Suppressor macrophage (primary cell): ENCODE measurements at places on chromosomes 5 and 9.
A peak's percentile ranks its signal among the peaks of the same experiment; 100 is the strongest.

- DNase-seq = no peak
Measured at GRCh38 chr5:88683506-88684135, 199.4 kb downstream of the MEF2C start.

DNA sequence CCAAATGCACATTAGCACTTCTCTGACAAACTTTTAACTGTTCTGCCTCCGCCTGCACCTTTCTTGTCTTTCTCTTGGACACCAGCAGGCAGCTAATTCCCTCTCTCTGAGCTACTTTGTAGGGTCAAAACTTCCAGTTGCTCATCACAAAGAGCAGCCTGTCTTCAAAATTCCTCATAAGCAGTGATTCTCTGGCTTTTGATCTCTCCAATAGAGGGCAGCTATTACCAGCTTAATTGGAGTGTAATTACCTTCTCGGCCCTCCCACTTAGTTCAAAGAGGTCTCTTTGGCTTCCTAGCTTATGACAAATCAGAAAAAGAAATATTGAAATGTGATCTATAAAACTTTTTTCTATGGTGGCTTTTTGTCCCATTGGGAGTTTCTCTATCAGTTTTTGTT, 43.6 kb upstream of the RAD23B start:
- DNase-seq = peak; percentile 16

DNA sequence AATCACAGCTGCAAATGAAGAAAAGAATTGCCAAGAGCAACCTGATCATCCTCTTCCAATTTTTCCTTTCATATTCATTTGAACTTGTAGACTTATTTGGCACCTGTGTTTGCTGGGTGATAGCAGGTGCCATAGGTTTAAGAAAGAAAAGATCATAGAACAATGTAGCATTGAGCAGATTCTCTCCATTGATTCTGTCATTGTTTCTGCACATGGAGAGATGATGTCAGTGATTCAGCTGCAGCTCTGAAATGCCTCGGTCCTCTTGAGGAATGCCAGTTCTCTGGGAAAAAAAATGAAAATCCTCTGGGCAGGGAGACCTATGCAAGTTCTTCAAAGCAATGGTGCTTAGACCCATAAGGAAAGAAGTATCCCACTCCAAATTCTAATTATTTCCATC, 418.1 kb upstream of the KLF4 start:
- DNase-seq = no peak

DNA sequence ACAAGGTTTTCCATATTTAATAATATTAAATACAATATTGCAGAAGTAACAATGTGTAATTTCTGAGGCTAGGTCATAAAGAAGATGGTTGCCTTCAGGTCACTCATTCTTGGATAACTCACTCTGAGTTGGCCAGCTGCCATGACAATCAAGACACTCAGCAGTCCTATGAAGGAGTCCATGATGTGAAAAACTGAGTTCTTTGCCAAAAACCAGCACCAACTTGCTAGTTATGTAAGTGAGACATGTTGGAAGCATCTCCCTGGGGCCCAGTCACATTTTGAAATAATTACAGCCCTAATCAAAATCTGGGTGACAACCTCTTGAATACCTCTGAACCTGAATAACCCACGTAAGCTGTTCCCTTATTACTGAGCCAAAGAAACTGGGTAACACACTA, 453.2 kb downstream of the CDH18 start:
- no peak for DNase-seq

- peak; percentile 2 for DNase-seq
Measured at GRCh38 chr9:136629001-136629878, 33.5 kb upstream of the EGFL7 start.

- DNase-seq = no peak
Measured at GRCh38 chr9:89871871-89872331, 267.1 kb downstream of the GADD45G start.

GRCh38 chr5:39570403-39571027, 145.7 kb upstream of the DAB2 start:
- DNase-seq = peak; percentile 83

DNA sequence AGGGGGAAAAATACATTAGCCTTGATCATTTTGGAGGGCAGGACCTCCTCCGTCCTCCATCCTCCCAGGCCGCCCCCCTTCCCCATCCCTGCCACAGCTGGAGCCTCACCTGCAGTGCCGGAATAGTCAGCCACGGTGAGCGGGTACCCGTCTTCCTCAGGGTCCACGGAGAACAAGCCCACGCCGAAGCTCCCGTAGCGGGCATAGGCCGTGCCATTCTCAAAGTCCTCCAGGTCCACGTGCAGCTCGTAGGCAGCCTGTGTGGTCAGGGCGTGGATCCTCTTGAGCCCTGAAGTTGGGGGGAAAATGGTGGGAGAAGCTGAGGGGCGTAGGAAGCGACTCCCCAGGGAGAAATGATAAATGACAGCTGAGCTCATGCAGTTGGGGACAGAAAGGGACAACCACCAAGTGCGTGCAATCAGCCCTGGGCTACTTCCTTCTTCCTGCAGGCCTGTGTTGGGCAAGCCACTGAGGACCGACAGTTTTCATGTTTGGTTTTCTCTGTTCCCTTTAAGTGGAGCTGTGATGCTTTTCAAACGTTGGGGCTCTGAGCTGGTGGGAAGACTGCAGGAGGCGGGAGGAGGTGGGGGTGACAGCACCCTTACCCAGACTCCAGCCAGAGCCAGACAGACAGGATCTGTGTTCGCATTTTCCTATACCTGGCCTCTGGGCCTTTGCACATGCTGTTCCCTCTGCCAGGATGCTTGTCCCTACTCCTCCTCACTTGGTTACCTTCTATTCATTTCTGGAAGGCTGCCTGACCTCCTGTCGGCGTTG, 8.7 kb upstream of the QRFP start:
- peak; percentile 9 for DNase-seq

GRCh38 chr9:87569518-87569917, 71.9 kb downstream of the DAPK1 start:
- DNase-seq = no peak

- no peak for DNase-seq
Measured at GRCh38 chr9:69623276-69623675, 48.9 kb downstream of the APBA1 start.

- DNase-seq = no peak
Measured at GRCh38 chr5:139796061-139796806, 626 bp downstream of the PSD2 start.

DNA sequence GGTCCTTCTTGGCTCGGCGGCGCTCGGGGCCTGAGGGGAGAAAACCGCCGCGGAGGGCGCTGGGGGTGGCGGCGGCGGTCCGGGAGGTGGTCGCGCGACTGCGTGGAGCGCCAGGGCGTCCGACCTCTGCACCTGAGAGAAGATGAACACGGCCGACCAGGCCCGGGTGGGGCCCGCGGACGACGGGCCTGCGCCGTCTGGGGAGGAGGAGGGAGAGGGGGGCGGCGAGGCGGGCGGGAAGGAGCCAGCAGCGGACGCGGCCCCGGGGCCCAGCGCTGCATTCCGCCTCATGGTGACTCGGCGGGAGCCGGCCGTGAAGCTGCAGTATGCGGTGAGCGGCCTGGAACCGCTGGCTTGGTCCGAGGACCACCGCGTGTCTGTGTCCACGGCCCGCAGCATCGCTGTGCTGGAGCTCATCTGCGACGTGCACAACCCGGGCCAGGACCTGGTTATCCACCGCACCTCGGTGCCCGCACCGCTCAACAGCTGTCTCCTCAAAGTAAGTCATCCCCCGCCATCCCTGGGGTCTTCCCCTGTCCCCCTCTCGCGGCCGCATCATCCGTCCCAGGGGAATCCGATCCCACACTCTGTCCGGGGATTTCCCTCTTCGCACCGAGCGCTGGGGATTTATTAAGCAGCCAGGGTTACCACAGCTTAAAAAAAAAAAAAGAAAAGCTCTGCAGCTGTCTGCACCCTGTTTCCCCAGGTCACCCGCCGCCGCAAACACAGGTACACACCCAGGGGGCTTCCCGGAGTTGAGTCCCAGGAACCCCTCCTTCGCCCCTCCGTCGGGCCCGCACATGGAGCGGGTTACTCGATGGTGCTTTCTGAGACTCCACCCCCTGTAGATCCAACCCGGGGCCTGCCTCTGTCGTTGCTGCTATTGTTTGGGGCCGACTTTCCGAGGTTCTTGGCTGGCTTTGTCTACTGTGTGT, at the start of gene GTF3C4:
Gene GTF3C4, plus strand, starts transcription at position 8 of the 935 bp plus-strand sequence. Its CDS starts 135 bp downstream, at position 143.
- DNase-seq = peak; percentile 9

GRCh38 chr5:74596927-74597326, 43.6 kb downstream of the ENC1 start:
- no peak for DNase-seq

DNA sequence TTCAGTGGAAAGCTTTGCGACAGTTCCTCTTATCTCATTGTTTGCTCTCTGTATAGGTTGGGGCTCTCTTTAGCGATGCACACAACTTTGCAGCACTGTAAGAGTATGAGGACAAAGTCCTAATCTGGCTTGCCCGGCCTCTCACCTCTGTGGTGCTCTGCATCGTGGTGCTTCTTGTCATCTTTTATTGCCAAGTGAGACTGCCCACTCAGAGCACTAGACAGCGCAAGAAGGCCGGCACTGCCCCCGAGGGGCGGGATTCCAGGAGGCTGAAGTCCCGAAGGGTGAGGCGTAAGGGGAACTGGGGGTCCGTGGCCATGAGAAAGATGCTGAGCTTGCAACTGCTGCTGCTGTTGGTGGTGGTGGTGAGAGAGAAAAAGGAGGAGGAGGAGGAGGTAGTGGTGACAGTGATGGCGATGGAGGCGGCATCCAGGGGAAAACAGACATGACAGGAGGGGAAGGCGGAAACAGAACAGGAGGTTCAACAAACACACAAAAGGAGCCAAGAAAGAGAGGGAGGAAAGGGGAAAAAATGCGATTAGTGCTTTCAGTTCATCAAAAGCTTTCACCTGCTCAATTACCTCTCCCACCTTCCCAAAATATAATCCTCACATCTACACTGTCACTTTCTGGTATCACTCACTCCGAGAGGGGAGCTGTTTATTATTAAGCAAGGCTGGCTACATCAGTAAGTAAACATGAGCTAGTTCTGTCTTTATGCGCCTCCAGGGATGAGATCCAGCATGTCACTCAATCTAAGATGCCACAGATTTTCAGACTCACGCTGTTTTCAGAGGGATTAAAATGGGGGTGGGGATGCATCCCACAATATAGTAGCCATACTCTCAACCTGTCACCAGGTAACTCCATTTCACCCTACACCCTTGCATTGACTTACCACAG, 55.1 kb downstream of the TLE1 start:
- DNase-seq = no peak

- peak; percentile 96 for DNase-seq
Measured at GRCh38 chr5:172114875-172115422, 73.1 kb downstream of the STK10 start.

DNA sequence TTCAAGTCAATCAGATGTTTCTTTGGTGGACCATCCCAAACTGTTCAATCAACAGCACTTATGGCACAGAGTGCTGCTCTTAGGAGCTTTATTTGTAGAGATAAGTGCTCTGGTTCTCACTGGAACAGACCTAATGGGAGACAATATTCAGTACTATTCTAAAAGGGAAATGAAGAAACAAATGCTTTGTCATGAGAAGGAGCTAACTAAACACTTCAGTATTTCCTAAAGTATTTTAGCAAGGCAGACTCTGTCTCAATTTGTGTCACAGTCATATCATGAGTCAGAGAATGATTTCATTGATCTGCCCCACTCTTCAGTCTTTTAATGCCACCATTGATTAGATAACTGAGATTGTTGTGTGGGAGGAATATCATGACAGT, 175.3 kb downstream of the SLF1 start:
- peak; percentile 77 for DNase-seq

GRCh38 chr9:33939924-33940874, 108.5 kb downstream of the UBAP2 start:
- no peak for DNase-seq

DNA sequence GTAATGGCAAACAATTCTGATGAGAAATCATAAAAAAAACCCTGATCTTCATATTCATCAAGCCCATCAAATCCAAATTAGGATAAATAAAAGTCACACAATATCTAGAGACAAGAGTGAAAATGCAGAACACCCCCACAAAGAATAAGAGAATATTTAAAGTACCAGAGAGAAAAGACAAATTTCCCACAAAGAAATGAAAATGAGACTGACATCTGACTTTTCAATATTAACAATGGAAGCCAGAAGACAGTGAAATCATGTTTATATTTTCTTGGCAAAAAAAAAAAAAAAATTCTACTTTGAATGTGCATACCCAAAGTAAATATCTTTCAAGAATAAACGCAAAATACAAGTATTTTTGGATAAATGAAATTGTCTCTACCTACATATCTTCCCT, 28.9 kb upstream of the COL5A1 start:
- DNase-seq = no peak

DNA sequence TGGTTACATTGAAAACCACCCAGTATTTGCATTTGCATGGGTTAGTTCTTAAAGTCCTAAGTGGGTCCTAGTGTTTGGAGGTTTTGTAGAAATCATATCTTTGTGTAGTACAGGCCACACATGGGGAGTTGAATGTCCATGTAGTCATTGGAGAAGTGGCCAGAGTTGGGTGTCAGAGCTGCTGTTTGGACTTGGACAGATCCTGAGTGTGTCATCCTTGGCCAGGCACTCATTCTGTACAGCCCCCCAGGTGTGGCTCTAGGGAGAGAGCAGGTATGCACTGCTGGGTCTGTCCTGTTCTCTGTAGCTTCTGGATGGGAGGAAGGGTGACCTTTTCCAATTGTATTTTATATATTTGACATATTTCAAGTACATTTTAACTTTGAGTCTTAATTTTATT, 82.4 kb downstream of the IQGAP2 start:
- DNase-seq = no peak

DNA sequence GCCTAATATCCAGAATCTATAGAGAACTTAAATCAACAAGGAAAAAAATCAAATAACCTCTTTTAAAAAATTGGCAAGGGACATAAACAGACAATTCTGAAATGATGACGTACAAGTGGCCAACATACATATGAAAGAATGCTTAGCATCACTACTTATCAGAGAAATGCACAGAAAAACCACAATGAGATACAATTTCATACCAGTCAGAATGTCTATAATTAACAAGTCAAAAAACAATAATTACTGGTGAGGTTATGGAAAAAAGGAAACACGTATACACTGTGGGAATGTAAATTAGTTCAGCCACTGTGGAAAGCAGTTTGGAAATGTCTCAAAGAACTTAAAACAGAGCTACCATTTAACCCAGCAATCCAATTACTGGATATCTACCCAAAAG, 1192.0 kb downstream of the CDH12 start:
- DNase-seq = no peak

GRCh38 chr5:88677943-88678769, 204.8 kb downstream of the MEF2C start:
- no peak for DNase-seq

GRCh38 chr5:100456615-100457014, 78.6 kb upstream of the FAM174A start:
- DNase-seq = no peak

DNA sequence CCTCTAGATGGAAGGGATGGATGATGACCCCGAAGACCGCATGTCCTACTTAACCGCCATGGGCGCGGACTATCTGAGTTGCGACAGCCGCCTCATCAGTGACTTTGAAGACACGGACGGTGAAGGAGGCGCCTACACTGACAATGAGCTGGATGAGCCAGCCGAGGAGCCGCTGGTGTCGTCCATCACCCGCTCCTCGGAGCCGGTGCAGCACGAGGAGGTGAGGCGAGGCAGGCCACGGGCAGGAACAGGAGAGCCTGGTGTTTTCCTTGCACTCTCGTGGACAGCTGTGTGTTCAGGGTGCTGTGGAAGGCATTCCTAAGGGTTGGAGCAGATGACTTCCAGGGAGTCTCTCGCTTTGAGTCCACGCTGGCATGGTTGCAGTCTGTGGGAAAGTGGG, 73.9 kb downstream of the TJP2 start:
- DNase-seq = no peak
